ENCODE measurements at places on chromosomes 12 and 14.

- no peak for DNase-seq
These were observed 156.6 kb upstream of the EGLN3 start for GRCh38 chr14:34107441-34107840.

GRCh38 chr14:66739826-66740225 lies 231.9 kb downstream of the GPHN start:
- no peak for DNase-seq

GRCh38 chr14:38835874-38836273 lies 267.2 kb downstream of the SEC23A start:
- DNase-seq: no peak

DNA sequence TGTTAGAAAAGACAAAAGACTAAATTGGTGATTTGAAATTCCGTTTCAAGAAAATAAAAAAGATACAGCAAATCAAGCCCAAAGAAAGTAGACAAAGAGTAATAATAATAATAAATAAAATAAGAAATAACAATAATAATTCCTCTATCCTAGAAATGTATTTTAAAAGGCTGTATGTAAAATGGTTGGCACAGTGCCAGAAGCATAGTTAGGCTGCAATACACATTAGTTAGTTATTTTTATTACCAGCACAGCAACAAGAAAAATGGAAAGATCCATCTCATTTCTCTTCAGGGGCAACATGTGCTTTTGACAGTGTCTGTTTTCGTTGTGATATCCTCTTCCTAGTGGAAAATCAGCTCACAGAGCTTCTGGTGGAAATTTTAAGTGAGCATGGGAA lies 174.1 kb upstream of the TMTC1 start:
- DNase-seq: no peak

GRCh38 chr14:79965896-79966295 lies 245.4 kb downstream of the DIO2 start:
- no peak for DNase-seq

- DNase-seq: peak; percentile 49
These were observed 78.6 kb downstream of the CCDC60 start for GRCh38 chr12:119412811-119413794.

DNA sequence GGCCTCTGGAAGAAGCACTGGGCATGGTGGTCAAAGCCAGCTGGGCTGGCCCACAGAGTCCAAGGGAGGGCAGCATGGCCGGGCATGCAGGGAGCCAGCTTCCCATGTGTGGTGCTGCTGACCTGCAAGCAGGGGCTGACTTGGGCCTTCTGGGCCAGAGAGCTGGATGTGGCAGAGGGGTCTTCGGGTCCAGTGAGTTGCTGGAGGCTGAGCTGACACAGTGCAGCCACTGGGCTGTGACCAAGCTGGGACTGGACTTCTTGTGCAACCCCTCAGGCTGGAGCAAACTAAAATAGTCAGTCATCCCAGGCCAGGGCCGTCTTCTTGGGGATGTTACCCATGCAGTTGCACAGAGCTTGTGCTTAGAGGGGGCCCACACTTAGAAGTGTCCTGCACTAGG lies 7.3 kb upstream of the RIN3 start:
- DNase-seq: peak; percentile 32

- peak; percentile 2 for DNase-seq
These were observed 3.1 kb downstream of the KRT82 start for GRCh38 chr12:52402873-52403540.

GRCh38 chr12:86666316-86666715 lies 410.1 kb upstream of the MGAT4C start:
- DNase-seq: no peak

DNA sequence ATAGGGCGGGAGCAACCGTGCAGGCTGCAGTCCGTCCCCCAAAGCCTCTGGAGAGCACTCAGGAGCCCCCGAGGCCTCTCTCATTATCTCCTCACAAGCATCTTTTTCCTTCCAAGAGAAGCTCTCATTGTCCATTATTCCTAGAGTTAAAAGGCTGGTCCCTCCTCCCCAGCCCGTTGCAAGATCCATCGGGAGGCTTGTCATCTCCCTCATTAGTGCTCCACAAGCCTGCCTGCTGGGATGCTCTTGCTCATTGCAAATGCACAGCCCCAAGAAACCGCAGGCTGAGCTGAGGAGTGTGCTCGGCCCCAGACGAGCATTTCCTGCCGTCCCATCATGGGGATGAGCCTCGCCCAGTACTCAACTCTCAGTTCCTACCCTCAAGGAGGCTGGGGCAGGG lies 23.3 kb downstream of the NUAK1 start:
- DNase-seq: no peak

- peak; percentile 45 for DNase-seq
These were observed 3.2 kb upstream of the ZNF839 start for GRCh38 chr14:102316338-102316742.

GRCh38 chr12:53099071-53099882 lies 1.8 kb downstream of the IGFBP6 start:
- peak; percentile 75 for DNase-seq

DNA sequence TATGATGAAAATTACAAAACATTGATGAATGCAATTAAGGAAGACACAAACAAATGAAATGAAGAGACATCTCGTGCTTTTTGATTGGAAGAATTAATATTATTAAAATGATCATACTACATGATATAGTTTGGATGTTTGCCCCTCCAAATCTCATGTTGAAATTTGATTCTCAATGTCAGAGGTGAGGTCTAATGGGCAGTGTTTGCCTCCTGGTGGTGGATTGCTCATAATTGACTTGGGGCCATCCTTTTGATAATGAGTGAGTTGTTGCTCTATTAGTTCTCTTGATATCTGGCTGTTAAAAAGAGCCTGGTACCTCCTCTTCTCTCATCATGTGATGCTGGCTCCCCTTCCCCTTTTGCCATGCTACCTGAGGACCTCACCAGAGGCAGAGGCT lies 56.7 kb downstream of the CD163L1 start:
- no peak for DNase-seq

GRCh38 chr12:98612696-98613334 lies 19.3 kb downstream of the SLC25A3 start:
- DNase-seq: peak; percentile 44

- DNase-seq: no peak
These were observed 264.9 kb downstream of the SUDS3 start for GRCh38 chr12:118641249-118641648.

- no peak for DNase-seq
These were observed 39.8 kb upstream of the PWP1 start for GRCh38 chr12:107645630-107646333.

DNA sequence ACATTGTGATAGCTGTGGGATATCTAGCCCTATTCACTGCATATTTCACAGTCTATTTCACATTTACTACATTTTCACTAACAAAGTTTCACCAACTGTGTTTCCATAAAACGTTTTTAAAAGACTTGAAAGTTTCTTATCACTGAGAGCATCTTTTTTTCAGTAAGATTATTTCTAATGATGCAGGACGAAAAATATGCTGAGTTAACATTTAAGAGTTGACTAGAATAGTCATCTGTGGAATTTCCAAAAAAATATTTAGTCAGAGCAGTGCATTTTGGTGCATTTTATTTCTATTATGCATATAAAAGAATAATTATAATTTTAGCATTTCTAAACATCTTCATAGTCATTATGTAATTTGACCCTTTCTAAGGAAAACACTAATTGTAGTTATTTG lies 143.8 kb upstream of the CLEC14A start:
- DNase-seq: no peak

GRCh38 chr14:57610631-57611030 lies 117.0 kb upstream of the CCDC198 start:
- DNase-seq: no peak

- DNase-seq: no peak
These were observed 9.5 kb downstream of the RITA1 start for GRCh38 chr12:113194971-113195391.

DNA sequence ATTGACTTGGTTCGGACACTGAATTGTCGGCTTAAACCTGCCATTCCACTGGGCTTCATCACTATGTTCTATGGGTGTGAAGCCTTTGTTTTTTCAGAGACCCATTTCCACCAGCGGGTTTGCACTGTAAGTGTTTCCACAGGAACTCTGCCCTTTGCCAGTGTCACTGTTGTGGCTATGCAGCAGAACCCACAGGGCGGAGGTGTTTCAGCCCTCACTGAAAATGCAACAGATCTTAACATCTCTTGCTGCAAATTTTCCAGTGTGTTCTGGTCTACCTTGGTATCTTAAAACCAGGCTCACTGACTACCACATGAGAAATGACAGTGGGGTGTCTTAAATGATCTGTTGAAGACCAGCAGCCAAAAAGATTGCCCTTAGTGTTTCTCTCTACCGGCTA lies 21.1 kb downstream of the PRKCH start:
- DNase-seq: peak; percentile 31

DNA sequence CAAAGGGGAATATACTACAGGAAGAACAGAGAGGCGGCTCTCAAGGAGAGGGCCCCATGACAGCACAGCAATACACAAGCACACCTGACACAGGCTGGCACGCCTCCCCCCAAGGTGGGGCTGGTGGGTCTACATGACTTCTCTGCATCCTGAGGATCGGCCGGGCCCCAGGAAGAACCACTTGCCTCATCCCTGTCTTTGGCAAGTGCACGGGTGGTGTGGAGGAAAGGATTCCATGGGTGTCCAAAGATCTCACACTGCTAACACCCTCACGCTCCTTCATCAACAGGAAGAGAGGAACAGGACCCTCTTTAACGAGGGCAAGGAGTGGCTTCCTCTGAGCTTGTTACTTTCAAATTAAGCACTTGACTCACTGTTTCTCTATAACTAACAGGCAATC lies 7.3 kb downstream of the VAMP1 start:
- DNase-seq: no peak

DNA sequence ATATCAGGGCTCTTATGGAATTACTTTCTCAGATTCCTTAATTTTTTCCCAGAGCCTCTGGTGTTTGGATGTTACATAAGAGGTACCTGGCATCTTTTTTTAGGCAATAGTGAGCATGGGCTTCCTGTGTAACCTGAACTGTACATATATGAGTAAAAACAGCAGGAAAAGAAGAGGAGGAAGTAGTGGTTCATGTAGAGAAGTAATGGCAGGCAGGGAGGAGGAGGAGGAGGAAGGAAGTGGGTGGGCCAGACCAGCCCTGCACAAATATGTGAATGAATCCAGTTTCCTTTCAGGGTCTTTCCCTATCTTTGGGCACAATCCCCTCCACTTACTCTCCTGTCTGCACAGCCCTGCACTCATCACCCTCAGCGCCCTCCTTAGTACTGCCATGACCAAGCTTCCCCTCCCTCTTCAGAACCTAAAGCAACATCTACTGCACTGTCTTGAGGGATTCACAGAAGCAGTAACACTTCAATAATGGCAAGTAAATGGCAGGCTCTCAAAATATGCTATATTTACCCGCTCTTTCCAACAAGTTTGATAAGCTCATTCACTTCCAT lies 40.9 kb upstream of the GSG1 start:
- DNase-seq: peak; percentile 42

DNA sequence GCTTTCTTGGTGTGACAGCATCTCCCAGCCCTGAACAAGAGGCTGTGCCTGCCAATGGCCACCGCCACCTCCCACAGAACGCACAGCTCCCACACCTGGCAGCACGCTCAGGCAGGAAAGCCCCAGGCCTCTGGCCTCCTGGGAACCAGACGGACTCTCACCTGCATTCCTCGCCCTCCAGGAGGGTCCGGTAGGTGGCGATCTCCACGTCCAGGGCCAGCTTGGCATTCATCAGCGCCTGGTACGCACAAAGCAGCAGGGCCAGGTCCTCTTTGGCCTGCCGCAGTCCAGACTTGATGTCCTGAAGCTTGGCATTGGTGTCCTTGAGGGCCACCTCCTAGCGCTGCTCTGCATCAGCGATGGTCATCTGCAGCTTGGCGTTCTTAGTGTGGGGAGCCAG lies 12.1 kb upstream of the KRT77 start:
- no peak for DNase-seq

GRCh38 chr12:106889326-106889725 lies 66.4 kb upstream of the TMEM263 start:
- no peak for DNase-seq

GRCh38 chr14:35696119-35696518 lies 113.0 kb downstream of the RALGAPA1 start:
- DNase-seq: no peak

- DNase-seq: no peak
These were observed at the start of gene PIWIL1 for GRCh38 chr12:130337488-130338303. Gene PIWIL1, plus strand, starts transcription at chr12:130337887. Its CDS starts 4,705 bp downstream, at chr12:130342592.
